Iris pigment epithelial cell (primary cell): ENCODE measurements at places on chromosomes 2 and 18.
A peak's percentile ranks its signal among the peaks of the same experiment; 100 is the strongest.

DNA sequence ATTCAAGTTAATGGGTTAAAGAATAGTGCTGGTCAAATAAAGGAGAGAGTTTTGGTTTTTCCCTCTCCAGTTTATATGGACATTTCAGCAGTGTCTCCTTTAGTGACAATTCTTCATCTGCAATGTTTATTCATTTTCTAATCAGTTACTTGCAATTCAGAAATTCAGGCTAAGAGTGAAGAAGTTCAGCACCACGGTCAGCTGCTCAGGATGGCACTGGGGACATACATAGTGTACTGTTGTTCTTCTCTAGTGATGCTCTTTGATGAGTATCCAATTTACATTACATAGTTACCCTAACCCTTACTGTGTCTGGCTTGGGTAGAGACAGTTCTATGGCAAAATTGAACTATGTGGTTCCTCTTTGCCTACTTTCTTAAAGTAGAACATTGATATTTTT lies 412.7 kb downstream of the CNTNAP5 start:
- DNase-seq: no peak

GRCh38 chr2:240328526-240328925 lies 106.9 kb upstream of the GPC1 start:
- DNase-seq: no peak

DNA sequence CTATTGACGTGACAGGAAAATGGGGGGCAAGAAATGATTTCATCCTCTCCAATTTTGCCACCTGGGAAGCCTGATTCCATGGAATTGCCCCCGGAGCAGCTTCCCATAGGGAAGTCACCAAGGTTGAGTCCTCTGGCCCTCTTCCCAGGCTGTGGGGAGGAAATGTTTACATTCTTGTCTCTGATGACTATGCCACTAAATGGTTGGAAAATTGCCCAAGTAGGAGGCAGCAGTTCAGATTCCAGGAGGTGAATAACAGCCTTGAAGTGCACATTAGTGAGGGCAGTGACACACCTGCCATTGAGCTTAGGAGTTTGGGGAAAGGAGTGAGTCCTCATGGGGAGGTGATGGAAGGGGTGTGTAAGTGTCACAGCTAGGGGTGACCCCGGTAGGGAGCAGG lies 449.2 kb upstream of the DCC start:
- DNase-seq: peak; percentile 6

- DNase-seq: no peak
These were observed 150.5 kb downstream of the ALK start for GRCh38 chr2:29770846-29771245.

GRCh38 chr2:170157025-170157684 lies 20.8 kb upstream of the MYO3B start:
- DNase-seq: peak; percentile 80

DNA sequence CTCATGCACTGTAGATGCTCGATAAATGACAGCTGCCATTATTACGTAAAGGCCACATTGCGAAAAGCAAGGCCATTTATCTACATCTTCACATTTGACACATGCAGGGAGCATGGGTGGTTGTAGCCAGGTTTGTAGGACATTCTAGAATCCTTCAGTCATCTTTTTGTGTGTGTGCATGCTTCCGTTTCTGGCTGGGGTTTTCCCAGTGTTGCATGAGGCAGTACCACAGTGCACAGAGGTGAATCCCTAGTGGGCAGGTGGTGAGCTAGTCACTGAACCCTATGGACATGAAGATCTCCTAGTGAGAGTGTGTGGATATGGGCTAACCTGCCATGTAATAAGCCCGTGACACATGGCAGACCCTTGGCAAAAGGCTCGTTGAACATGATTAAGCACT lies 151.8 kb upstream of the SLC14A2 start:
- no peak for DNase-seq

GRCh38 chr2:237859533-237860272 lies at the start of gene RAMP1:
TSS of gene RAMP1 (plus strand) at chr2:237859623. CDS start at chr2:237859676, 53 bp downstream.
- peak; percentile 17 for DNase-seq

DNA sequence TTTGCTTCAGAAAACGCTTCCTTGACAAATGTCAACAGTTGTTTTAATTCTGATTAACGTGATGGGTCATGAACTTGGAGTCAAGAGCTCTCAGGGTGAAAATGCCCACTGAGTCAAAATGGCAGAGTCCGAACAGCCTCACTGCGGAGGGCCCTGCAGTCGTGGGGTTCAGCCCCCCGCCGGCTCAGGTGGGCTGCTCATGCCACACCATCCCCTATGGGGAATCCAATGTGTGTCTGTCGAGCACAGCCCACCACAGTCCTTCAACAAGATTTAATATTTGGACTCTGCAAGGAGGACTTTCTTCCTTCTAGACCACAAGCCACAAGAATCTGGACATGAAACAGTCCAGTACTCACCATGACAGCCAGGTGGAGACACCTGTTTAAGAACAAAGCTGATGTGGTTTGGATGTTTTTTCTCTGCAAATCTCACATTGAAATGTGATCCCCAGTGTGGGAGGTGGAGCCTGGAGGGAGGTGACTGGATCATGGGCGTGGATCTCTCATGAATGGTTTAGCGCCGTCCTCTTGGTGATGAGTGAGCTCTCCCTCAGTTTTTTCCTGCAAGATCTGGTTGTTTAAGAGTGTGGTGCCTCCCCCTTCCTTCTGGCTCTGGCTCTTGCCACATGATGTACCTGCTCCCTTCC lies 201.0 kb downstream of the NDUFA10 start:
- peak; percentile 22 for DNase-seq

DNA sequence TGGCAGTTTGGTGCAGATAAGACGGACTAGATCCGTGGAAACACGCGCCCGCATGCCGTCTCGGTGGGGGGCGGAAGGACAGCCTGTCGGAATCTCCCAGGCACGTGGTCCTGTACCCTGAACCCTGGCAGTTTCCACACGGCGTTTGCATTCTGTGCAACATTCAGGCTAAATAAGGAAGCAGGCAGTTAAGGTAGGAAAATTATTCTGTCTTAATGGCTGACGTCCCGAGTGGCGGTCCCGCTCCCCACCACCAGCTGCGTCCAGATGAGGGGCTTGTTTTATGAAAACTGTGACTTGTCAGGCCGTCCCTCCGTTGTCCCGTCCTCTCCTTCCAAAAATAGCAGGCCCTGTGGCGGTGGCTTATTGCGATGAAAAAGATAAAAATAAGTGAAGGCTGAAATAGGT lies 120.2 kb downstream of the NFATC1 start:
- DNase-seq: no peak

DNA sequence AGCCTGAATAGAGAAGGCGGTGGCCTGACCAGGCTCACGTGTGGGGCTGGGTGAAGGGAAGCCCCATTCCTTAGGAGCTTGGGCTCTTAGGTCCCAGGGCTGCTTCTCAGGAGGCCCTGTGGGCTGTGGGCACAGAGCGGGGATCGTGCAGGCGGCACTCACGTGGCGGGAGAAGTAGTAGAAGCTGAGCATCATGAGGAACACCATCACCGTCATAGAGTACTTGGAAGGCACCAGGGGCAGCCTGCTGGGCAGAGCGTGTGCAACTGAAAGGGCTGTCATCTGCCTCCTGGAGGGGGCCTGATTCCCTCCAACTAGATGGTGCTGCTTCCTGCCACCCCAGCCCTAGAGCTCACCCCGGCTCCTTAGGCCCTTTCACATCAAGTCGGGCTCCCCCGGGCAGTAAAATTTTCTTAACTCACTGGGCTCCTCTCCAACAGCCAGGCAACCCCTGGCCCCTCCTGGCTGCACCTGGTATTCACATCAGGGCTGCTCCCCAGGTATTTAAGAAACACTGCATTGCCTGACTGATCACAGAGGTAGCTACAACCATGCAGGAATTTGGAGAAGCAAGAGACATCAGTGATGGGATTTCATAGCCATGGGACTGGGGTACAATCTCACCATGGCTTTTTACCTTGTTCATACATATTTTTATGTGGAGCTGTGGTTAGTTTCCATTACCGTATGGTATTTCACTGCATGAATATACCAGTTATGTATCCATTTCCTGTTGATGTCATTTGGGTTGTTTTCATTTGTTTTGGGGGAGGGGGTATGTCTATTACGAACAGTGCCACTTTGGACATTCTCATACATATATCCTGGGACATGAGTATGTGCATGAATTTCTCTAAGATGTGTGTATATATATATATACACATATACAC lies 32.9 kb downstream of the CENPO start:
- peak; percentile 38 for DNase-seq

- peak; percentile 98 for DNase-seq
These were observed 21.5 kb upstream of the TXNL4A start for GRCh38 chr18:80009661-80010550.

GRCh38 chr2:152025678-152026287 lies 73.1 kb downstream of the CACNB4 start:
- peak; percentile 73 for DNase-seq

GRCh38 chr18:44880170-44880569 lies 199.5 kb downstream of the SETBP1 start:
- no peak for DNase-seq

- DNase-seq: no peak
These were observed 80.8 kb downstream of the KIF5C start for GRCh38 chr2:148955798-148956197.

DNA sequence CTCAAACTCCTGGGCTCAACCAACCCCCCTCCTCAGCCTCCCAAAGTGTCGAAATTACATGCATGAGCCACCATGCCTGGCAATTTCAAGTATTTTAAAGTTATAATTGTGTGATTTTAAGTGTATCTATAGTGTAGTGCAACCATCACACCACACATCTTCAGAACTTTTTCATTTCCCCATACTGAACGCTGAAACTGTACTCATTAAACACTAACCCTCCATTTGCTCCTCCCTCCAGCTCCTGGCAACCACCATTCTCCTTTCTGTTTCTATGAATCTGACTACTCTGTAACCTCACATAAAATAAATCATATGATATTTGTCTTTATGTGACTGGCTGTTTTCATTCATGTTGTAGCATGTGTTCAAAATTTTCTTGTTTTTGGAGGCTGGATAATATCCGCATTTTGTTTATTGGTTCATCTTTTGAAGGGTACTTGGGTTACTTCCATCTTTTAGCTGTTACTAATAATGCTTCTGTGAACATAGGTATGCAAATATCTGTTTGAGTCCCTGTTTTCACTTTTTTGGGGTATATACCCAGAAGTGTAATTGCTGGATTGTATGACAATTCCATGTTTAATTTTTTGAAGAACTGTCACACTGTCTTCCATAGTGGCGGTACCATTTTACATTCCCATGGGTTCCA lies 188.2 kb downstream of the PLCL1 start:
- DNase-seq: no peak

DNA sequence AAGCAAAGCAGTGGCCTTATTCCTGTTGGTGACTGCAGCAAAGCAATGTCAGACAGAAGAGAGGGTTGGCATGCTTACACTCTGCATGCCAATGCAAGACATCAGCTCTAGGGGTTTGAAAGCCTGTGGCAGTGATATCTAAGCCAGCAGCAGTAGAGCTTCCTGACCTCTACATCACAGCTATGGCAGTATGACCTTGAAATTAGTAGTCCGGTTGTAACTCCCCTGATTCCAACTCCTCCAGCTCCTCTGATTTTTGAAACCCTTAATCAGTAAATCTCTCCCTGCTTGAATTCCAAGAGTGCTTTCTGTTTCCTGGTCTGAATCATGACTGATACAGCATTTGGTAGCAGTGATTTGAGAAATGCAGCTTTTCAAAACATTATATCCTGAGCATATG lies 60.0 kb upstream of the LRP1B start:
- DNase-seq: peak; percentile 69

GRCh38 chr18:27772081-27772480 lies 404.8 kb downstream of the CDH2 start:
- DNase-seq: no peak

GRCh38 chr18:8771930-8772329 lies 66.6 kb downstream of the MTCL1 start:
- DNase-seq: no peak

GRCh38 chr2:213411582-213412289 lies 127.5 kb downstream of the SPAG16 start:
- DNase-seq: no peak

- DNase-seq: no peak
These were observed 101.0 kb upstream of the NT5C1B start for GRCh38 chr2:18690342-18690741.

- no peak for DNase-seq
These were observed 168.2 kb downstream of the GALNT1 start for GRCh38 chr18:35749701-35750100.

DNA sequence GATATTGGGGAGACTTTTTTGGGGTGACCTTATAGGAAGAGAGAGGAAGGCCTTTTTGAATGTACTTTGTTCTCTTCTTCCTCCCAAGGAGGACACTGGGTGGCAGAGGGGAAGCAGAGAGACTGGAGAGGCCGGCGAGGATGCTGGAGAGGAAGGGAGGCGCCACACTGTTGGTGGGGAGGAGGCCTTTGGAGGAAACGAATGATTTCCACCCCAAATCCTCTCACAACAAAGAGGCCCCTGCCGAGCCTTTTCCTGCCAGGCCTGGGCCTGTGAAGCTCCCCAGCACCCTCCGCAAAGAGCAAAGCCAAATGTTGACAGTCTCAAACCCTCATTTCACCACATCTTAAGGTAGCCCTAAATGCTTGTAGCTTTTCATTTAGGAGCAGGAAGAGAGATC lies 59.0 kb upstream of the UPP2 start:
- DNase-seq: no peak

- no peak for DNase-seq
These were observed 160.9 kb downstream of the CTIF start for GRCh38 chr18:48699761-48700160.

- peak; percentile 16 for DNase-seq
These were observed 358.4 kb upstream of the NRP2 start for GRCh38 chr2:205323929-205324328.

DNA sequence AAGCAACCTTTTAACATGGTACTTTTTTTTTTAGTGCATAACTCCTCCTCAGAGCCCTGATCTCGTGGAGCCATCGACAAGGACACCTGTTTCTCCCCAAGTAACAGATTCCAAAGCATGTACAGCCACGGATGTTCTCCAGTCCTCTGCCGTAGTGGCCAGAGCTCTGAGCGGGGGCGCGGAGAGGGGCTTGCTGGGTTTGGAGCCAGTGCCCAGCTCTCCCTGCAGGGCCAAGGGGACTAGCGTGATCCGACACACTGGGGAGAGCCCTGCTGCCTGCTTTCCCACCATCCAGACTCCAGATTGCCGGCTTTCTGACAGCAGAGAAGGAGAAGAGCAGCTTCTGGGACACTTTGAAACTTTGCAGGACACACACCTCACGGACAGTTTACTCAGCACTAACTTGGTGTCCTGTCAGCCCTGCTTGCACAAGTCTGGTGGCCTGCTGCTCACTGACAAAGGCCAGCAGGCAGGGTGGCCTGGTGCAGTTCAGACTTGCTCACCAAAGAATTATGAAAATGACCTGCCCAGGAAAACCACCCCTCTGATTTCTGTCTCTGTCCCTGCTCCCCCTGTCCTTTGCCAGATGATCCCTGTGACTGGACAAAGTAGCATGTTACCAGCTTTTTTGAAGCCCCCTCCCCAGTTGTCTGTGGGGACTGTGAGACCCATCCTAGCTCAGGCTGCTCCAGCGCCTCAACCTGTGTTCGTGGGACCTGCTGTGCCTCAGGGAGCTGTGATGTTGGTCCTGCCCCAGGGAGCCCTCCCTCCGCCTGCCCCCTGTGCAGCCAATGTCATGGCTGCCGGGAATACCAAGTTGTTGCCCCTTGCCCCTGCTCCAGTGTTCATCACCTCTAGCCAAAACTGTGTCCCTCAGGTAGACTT lies 4.5 kb downstream of the KLF11 start:
- no peak for DNase-seq
